T-helper 1 cell (primary cell): ENCODE measurements at places on chromosomes 11 and 22.

DNA sequence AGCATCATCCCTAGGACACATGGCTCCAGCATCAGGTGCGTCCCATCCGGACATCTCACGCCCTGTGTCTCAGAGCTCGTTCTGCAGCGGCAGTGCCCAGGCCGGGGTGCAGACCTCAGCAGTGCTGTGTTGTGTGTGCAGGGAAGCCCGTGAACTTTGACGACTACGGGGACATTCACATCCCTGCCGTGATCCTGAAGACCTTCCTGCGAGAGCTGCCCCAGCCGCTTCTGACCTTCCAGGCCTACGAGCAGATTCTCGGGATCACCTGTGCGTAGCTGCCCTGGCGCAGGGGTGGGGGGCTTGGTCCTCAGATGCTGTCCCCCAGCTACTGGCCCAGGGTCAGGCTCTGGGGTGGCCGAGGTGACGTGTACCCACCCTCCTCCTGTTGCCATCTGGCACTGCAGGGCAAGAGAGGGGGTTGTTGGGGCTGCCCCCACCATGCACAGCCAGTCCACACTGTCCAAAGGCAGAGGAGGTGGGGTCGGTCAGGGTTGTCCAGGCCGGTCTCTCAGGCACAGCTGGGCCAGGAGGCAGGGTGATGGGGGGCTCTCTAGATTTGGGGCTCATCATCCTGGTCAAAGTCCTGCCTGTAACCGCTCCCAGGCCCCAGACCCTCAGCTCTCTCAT lies 96.5 kb downstream of the ARHGAP8 start:
- no peak for DNase-seq

DNA sequence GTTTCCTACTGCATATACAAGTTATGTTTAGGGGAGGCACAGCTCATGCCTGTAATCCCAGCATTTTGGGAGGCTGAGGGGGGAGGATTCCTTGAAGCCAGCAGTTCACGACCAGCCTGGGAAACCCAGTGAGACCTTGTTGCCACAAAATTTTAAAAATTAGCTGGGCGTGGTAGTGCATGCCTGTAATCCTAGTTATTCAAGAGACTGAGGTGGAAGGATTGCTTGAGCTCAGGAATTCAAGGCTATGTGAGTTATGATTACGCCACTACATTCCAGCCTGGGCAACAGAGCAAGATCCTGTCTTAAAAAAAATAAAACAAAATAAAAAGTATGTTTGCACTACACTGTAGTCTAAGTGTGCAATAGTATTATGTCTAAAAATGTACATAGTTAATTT lies 108.8 kb upstream of the TEAD1 start:
- DNase-seq = no peak

GRCh38 chr11:81915045-81915444 lies 818.6 kb downstream of the FAM181B start:
- DNase-seq = no peak

GRCh38 chr11:113161711-113162591 lies 152.4 kb upstream of the TTC12 start:
- DNase-seq = no peak

DNA sequence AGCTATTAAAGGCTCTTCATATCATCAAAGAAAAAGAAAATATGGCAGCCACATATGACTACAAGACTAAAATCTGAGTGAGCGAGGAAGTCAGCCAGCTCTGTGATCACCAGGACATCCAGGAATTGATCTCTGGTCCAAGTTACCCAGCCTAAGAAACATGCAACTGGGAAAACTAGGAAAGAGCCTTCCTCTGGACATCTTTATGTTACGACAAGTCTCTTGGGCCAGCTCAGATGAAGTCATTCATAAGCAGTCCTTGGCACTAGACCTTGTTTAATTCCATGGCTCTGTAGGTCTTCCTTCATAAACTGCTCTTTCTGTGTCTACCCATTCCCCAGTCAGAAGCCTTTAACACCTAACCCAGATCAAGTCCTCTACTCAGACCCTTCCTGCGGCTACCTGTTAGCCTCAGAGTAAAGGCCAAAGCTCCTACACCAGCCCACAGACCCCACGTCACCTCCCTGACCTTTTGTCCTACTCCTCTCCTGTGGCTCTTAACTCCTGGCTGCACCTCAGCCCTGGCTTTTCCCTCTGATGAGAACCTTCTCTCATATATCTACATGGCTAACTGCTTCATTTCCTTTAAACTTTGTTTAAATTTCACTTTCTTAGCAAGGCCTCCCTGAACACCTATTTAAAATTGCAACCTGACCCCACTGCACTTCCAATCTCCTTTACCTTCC lies 134.0 kb downstream of the KIF18A start:
- no peak for DNase-seq

DNA sequence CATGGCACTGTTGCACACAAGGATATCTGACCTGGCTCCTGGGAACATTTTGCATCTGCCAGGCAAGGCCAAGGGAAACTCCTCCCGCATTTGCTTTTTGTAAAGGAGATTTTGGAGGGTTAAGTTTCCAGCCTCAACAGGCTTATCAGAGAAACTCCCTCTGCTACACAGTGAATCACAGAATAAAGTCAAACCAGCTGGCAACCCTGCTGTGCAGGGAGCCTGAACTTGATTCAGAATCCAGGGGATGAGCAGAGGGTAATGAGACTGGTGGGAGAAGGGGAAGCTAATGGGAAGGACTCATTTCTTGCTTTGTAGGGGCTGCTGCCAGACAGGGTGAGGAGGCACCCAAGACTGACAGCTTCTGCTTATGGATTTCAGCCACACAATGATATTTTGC lies 185.3 kb upstream of the ISX start:
- no peak for DNase-seq

- no peak for DNase-seq
These were observed 29.3 kb downstream of the TBCEL start for GRCh38 chr11:121053244-121053643.

GRCh38 chr22:20267441-20268278 lies 458 bp downstream of the RTN4R start:
- DNase-seq = no peak

DNA sequence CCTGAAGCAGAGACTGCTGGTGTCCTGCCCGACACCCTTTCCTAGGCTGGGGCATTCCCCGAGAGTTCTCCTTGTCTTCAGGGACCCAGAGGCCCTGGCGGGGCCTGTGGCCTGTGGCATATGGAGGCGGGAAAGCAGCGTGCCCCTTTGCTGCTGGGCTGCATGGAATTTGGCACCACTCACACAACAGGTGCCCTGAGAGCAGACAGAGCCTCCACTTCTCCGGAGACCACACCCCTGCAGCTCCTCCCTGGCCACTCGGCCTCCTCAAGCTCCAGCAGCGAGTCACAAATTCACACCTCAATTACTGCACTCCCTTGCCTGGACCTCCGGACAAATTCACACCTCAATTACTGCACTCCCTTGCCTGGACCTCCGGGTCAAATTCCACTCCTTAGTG lies 1375.2 kb downstream of the TBC1D22A start:
- no peak for DNase-seq

DNA sequence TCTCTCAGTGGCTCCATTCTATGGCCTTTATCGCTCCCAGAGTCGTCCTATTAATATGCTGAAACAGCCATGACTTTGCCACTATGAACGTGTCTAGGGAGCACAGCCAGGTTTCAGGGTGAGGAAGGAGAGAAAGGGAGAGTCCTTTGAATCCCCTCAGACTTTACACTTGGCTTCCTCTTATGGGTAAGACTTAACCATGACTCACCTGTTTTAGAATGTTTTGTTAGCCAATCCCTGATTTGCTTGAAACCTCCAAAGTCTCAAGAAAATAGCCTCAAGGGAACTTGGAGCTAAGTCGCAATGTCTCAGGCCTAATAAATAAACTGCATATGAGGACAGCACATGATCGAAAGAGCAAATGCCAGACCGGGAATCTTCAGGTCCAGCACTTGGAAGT lies 131.2 kb upstream of the RCN1 start:
- no peak for DNase-seq

GRCh38 chr11:108370990-108371389 lies 96.3 kb downstream of the C11orf65 start:
- DNase-seq = no peak

- no peak for DNase-seq
These were observed 20.1 kb upstream of the SPON1 start for GRCh38 chr11:13942378-13942777.
